Central memory CD8-positive, alpha-beta T cell (primary cell): ENCODE measurements at places on chromosomes 11 and 22.
A peak's percentile ranks its signal among the peaks of the same experiment; 100 is the strongest.

DNA sequence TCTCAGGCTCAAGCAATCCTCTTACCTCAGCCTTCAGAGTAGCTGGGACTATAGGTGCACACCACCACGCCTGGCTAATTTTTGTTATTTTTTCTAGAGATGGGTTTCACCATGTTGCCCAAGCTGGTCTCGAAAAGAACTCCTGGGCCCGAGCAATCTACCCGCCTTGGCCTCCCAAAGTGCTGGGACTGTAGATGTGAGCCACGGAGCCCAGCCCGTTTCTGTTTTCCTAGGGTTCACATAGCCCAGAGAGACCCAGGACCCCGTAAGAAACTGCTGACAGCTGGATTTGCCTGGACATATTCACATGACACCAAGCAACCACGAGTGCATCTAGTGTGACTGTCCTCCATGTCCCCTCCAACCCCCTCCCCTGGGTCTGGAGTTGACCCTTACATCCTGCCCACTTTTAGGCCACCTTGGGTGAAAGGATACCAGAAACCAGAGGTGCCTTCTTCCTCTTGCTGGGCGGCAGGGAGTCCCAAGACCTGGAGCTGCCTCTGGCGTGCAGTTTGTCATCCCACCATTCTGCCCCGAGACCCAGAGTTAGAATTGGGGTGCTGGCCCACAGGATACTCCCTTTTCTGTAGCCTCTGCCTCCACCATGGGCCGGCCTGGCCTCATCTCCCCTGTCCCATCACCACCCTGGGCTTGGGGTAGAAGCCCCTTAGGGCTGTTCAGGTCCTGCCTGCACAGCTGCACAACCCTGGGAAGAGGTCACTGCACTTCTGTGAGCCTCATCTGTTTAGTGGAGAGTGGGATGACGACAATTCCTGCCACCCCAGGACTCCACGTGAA lies 3.7 kb upstream of the RIN1 start:
- DNase-seq, result no peak

DNA sequence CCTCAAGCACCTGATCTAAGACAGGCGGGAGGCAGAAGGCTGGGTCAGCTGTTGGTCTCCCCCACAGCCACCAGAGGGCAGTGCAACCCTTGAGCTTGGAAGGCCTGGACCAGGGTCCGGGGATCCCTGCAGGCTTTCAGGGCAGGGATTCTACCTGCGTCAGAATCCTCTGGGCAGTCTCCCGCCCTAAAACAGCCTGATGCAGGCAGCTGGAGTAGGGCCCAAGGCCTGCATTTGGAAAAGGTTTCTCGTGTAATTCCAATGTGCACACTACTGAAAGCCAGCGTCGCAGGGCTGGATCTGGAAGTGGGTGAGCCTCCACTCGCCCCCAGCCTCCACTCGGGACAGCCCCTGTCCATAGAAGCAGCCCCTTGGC lies 31.8 kb downstream of the BID start:
- DNase-seq, result peak; percentile 50

DNA sequence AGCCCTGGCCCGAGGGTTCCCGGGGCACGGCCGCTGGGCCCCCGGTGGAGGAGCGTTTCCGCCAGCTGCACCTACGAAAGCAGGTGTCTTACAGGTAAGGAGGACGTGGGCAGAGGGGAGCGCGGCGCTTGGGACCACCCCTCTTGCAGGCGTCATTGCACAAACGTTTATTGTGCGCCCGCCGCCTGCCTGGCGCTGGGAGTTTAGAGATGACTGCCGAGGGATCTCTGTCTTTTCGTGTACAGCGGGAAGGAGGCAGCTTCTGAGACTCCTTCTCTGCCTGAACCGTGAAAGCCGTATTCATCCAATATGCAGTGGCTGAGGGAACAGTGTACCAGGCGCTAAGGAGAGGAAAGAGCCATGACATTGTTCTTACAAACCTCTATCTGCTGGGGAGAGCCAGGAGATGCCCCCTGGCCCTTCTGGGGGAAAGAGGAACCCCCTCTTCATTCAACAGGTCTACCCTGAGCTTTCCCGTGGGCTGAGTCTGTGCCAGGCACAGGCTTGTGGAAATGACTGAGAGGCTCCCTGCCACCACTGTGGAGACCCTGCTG lies 13.8 kb upstream of the DGKZ start:
- DNase-seq, result no peak

GRCh38 chr22:44032126-44032730 lies 8.1 kb downstream of the PARVB start:
- DNase-seq, result no peak

DNA sequence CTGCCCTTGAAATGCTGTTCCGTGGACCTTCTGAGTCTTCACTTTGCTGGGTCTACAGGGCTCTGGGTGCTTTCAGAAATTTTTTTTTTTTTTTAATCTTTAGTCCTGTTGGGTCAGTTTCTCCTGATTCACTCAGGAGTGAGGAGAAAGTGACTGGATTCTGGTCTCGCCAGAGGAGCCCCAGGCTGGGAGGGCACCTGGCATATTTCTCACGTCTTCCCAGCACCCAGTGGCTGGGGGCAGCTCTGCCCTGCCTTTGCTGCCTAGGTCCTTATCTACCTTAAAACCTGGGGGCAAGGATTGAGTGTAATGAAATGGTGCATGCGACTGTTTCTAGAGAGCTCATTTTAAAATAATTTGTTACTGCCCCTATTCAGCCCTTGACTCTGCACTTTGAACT lies 23.3 kb downstream of the SAMM50 start:
- no peak for DNase-seq

- DNase-seq, result no peak
Measured at GRCh38 chr11:22957786-22958185, 97.5 kb upstream of the CCDC179 start.
